ENCODE measurements at places on chromosomes 1 and 21.

DNA sequence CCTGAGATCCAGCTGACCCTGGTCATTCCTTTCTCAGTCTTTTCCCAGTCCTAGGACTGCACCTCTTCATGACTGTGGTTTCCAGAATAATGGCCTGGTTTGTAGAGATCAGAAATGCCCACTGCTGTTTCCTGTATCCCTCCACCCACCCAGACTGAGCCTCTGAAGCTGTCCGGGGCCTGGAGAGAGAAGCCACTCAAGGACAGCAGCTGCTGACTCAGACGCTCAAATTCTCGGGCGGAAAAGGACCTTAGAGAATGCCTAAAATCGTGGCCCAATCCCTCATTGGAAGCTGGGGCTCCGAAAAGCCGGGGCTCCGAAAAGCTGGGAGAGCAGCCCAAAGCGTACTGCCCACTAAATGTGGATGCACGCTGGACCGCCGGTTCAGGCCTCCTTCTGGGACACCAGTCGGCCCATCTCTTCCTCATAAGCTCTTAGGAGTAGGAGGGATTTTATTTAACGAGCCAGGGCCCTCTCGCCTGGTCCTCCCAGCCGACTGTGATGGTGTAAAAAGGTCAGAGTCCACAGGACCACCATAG is 7.8 kb upstream of the GPR61 start:
- DNase-seq = no peak

DNA sequence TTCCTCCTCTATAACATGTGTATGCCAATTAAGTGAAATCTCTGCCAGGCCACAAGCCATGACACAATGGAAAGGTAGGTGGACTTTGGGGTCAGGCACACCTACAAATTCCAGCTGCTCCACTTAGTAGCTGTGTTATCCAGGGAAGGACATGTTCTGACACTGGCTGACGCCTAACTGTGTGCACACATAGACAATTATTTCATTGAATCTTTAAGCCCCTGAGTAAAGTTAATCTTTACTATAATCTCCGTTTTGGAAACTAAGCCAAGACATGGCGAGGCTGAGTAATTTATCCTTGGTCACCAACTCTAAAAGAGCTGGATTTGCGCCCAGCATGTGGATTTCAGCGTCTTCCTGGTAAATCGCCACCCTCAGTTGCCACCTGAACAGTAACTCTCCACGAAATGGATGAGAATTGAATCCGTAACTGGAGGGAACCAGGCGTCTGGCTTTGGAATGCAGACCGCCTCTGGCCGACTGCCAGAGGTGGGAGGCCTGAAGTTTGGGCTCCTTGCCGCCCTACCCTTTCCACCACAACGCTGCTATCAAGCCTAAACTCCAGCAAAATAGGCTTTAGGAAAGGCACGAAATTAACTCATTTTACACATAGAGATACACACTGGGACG is 888 bp upstream of the SNRPE start:
- DNase-seq = no peak

DNA sequence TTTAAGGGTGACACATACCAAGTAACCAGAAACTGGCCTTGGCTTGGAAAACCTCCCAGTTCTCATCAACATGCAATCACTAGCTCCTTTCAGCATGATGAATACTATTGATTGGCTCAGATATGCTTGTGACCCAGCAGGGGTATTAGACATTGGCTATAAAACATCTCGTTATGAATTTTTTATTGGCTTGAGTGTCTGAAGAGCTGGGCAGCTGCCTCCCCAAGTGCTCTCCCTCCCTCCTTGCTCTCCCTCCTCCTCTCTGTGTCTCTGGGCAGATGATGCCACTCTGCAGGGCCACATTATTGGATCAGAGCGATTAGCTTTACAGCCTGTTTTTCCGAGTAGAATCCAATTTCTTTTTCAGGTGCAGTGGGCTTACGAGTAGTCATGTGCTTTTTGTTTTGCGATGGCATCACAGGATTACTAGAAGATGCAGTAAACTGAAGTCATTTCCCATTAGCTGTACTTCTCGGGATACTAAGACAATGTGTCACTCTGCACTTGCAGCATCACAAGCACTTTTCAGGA is 79.3 kb upstream of the ATF3 start:
- DNase-seq = no peak

DNA sequence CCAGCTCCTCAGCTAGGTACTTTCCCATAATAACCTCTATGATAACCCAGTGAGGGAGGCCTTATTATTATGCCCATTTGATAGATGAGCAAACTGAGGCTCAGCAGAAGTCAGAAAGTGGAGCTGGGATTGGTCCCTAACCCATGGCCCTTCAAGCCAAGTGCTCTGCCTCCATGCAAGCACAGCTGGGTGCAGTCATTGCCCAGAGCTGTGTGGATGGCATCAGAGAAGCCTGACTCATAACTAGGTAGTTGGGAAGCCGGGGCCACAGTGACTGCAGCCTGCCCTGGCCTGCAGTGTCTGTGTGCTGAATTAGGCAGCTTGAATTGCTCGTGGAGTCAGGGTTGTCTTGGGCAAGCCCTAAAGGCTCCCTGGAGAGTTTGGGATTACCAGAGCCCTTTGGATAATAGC is 89.9 kb upstream of the SLC2A1 start:
- no peak for DNase-seq

- peak; percentile 85 for DNase-seq
These were observed 24.1 kb downstream of the SLC26A9 start for GRCh38 chr1:205918955-205919746.

DNA sequence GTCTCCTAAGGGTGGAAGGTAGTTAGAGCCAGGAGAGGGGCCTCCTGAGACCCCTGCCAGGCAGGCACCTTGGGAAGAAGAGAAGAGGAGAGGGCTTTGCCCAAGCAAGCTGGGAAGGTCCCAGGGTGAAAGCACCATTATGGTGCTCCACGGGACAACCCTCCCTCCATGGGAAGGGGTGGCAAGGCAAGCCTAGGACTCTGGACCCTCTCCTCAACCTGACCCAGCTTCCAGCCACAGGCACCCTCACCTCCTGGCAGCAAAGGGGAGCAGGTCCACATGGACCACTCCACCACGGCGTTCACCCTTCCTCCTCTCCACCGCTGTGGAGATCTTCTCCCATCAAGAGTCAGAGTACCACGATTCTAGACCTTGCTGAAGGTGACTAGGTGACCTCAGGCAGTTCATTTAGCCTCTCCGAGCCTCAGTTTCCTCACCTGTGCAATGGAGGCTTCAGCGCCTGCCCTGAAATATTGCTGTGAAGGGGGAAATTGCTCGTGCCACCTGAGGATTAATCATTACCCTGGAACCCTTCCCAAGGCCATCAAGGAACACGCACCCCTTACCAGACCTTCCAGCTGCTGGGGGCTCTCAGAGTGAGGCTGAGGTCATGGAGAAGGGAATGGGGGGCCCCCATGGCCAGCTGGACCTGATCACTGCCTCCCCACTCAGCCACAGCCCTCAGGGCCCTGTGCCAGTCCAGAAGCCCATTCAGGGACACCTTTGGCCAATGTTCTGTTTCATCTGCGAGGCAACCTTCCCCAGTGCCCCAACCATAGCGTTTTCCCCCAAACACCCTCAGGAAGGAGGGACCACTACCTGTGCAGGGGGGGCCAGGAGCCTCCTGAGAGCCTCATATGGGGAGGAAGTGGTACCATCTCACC is 1.6 kb downstream of the RAP1GAP start:
- no peak for DNase-seq

DNA sequence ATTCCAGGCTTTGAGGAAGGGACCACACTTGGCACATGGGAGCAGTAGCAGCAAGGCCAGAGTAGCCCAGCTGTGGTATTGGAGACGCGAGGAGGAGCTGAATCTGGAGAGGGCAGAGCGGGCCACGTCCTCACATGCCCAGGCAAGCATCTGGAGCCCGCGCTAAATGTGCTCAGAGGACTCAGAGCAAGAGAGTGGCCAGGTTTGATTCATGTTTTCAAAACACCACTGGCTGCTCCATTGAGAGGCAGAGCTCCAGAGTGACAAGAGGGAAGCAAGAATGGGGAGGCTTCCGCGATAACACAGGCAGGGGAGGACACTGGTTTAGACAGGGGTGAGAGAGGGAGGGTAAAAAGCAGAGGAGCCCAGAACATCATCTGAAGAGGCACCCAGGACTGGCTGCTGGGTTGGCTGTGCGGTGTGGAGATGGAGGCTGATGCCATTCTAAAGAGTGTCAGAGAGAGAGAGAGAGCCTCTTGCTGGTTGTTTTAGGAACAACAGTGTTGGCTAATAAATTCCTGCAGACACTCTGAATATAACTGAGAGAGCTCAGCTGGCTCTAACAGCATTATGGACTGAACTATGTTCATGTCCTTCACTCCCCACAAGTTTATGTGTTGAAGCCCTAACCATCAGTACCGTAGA is 32.3 kb downstream of the RCAN1 start:
- DNase-seq = no peak

DNA sequence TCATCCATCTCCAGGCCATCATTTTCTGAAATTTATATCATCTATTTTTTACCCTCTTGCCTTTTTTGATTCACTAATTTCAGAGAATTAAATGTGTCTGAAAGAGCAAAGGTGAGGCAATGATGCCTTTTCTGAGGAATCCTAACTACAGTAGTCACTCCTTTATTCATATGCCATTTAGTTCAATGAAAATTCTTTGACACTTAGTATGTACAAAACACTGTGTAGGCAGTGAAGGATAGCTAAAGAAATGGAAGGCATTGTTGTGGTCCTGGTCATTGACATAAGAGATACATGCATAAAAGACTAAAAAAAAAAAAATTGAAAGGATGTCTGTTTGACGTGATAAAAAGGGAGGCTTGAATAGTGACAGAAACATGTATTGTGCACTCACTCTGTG is 171.9 kb upstream of the BEND5 start:
- DNase-seq = no peak

DNA sequence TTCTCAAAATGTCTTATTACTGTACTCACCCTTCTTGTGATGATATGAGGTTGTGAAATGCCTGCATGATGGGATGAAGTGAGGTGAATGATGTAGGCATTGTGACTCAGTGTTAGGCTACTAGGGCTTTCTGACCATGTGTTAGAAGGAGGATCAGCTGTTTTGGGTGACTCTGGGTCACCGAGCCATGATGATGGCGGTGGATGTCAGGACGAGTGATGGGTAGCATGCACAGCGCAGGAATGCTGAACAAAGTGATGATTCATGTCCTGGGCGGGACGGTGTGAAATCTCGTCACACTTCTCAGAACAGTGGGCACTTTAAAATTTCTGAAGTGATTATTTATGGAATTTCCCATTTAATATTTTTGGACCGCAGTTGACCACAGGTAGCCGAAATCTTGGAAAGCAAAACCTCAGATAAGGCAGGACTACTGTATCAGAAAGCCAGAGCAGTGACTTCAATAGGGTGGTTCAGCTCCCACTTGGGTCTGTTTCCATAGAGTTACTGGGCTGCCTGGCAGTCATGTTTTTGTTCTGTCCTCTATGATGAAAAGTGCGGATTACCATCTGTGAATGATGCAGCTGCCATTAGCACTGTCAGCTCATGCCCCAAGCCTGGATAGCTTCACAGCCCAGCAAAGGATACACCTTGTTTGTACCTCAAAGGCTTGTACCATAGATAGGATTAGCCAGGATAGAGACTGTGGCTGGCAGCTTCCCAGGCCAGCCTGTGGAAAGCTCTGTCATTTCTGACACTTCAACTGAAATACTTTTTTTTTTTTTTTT is 26.6 kb downstream of the IL6R start:
- DNase-seq = no peak

DNA sequence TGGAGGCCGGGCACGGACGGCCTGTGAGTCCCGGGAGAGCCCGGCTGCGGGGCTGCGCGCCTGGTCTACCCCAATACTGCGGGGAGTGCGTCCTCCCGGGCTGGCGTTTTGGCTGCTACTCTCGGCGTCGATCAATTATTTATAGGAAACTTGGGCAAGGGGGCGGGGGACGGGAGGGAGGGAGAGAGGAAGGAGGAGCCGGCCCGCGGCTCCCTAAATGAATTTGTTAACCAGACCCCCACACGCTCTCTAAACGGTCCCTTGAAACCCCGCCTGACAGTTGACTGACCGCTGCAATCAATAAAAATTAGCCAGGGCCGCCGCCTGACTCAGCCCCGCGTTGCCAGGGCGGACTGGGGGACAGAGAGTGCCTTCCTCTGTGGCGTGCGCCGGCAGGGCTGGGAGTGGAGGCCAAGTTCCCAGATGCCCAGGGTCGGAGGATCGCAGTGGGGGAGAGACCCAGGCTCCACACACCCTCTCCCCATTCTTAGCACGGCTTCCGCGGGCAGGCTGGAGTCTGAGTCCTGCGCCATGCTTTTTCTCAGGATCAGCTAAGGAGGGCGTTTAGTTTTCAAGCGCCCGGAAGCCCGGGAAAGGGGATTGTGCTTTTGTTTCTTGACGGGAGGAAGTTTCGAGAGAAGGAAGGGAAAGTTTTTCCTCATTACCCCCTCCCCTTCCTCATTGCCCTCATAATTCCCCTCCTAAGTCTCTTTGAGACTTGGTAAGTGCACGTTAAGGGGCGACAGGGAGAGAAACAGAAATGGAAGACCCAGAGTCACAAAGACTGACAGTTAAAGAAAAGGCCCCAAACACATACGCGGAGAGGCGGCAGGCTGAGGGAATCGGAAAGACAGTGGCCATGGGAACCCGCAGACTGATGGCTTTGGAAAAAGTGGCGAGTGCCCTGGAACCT is 6.2 kb downstream of the PAX7 start:
- no peak for DNase-seq

DNA sequence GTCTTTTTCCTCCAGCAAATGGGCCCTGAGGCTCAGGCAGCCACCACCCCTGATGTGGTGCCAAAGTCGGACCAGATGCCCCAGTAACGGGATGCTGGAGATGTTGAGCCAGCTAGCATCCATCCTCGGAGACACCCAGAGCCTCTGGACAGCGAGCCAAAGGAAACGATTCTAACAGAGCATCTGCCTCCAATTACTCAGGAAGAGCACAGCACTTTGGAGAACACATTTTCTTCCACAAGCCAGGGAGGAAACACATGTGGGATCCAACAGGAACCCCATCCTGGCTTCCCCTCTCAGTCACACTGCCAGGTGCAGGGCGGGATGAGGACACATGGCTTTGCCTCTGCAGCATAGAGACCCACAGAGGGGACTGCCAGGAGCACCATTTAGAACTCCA is 44.9 kb downstream of the C1orf198 start:
- no peak for DNase-seq

GRCh38 chr1:53430779-53431178 is 28.4 kb upstream of the DMRTB1 start:
- no peak for DNase-seq

GRCh38 chr1:153649863-153650235 is 8.7 kb upstream of the SNAPIN start:
- no peak for DNase-seq

DNA sequence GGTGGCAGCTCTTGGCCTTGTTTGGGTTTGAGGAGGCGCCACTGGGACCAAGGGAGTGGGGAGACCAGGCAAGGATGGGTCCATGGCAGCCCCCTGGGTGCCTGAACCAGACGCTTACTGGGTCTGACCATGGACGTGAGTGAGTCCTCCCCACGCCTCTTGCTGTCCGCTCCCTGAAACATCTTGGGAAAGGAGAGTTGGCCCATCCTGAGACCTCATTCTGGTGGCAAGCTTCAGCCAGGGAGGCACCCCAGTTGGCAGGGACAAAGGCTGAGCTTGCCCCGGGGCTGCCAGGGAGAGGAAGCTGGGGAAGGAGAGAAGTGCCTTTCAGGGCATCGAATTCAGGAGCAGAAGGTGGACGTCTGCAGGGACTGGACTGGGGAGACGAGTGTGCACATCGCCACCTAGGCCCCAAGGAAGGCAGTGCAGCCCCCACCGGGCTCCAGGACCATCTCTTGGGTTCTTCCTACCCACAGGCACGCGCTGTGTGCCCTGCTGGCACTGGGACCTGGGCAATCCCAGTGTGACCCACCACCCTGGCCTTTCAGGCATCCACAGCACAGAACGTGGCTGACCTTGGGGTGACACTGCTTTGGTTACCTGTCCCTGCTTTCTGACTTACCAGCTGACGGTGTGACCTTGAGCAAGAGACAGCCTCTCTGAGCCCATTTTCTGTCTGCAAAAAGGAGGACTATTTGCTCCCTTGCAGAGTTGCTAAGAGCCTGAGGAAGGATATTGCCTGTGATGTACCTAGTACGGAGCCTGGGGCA is 132.9 kb upstream of the WNT4 start:
- no peak for DNase-seq
